ENCODE measurements at places on chromosomes 1 and 21.
A peak's percentile ranks its signal among the peaks of the same experiment; 100 is the strongest.

- DNase-seq, result no peak
Measured at GRCh38 chr21:45578811-45579381, 36.7 kb upstream of the SLC19A1 start.

- DNase-seq, result no peak
Measured at GRCh38 chr1:119674111-119674526, 26.1 kb upstream of the ZNF697 start.

DNA sequence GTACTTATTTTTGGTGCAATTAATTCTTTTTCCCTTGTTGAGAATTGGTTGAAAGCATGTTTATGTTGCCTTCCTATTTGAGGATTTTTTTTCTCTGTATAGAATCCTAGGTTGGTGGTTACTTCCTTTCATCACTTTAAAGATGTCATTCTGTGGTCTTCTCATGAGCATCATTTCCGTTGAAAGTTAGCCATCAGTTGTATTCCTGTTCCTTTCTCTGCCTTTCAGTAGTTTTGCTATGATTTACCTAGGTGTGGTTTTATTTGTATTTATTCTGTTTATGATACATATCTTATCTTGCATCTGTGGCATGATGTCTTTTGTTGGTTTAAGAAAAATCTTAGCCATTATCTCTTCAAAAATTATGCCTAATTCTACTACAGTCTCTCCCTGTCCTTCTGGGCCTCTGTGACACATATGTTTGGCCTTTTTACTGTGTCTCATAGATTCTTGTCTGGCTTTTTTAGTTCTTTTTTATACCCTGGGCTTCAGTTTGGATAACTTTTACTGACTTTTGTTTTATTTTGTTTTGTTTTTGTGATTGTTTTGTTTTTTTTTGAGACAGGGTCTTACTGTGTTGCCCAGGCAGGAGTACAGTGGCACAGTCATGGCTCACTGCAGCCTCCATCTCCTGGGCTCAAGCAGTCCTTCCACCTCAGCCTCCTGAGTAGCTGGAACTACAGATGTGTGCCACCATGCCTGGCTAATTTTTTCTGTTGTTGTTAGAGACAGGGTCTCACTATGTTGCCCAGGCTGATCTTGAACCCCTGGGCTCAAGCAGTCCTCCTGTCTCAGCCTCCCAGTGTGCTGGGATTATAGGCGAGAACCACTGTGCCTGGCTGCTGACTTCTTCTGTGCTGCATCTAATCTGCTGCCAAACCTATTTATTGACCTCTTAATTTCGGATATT lies 24.1 kb downstream of the PTGFRN start:
- DNase-seq, result no peak

DNA sequence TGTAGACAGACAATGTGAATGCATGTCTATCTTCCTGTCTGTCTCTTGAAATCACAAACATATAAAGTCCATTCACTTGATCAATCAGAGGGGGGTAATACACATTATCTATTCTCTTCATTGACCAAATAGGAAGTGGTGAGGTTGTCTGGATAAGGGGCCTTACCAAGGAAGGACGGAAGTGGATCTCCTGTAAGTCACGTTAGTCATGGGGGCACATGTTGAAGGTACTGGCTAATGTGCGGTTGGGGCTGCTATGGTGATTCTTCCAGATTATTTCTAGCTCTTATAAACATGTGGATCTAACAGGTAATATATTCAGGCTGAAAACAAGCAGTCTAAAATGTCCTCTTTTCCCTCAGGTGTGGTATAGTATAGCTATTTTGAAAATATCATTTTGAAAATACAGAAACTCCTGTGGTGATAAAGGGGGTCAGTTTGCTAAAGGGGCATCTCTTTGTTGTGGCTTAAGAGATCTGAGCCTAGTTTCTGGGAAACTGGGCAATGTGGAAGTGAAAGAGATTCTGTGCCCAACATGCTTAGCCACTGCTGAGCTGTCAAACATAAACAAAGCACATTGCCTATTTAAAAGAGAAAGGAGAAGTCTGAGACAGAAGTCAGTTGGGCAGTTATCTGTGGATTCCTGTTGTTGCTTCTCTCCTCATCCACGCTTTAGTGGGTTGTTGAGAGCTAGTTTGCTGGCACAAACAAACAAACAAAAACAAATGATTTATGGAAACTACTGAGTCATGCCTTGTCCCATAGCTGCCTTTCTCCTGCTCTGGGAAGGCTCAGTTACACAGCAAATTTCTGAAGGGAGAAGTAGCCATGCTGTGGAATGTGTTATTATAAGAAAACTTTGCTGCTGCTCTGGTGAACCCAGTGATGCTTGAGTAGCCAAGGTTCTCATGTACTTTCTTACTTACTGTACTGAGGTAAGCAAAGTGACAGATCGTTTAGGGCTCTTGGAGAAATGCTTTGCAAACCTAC lies 166.9 kb downstream of the HLX start:
- no peak for DNase-seq

GRCh38 chr1:215911406-215911968 lies 344.4 kb downstream of the KCTD3 start:
- no peak for DNase-seq

- no peak for DNase-seq
Measured at GRCh38 chr1:231485029-231485784, 43.3 kb upstream of the TSNAX start.

GRCh38 chr1:6424000-6424565 lies 493 bp upstream of the ESPN start:
- no peak for DNase-seq

DNA sequence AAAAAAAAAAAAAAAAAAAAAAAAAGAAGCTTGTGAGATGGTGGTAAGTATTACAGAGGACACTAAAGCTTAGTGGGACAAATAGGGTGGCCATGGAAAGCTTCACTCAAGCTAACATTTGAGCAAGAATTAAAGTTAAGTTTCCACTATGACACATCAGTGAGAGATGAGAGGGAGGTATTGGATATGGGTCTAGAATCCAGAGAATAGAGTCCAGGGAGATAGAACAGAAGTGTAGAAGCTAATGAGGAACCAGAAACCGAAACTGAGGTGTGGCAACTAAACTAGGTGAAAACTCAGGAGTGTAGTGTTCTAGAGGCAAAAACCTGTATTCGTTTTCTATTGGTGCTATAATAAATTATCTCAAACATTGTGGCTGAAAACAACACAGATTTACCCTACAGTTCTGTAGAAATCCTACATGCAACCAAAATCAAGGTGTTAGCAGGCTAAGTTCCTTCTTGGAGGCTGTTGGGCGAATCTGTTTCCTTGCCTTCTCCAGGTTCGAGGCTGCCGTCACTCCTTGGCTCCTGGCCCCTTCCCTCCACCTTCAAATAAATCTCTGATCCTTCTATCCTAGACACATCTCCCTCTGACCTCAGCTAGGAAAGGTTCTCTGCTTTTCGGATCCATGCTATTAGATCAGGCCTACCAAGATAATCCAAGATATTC lies 36.2 kb downstream of the PTP4A2 start:
- no peak for DNase-seq

GRCh38 chr1:161020509-161021164 lies at the start of gene F11R:
F11R (minus strand) TSS chr1:161021152; CDS start chr1:161021073, 79 bp downstream.
- peak; percentile 16 for DNase-seq

GRCh38 chr1:100538913-100539835 lies 1.2 kb downstream of the GPR88 start:
- DNase-seq, result peak; percentile 35

- DNase-seq, result no peak
Measured at GRCh38 chr1:8590721-8591351, 226.6 kb downstream of the RERE start.

DNA sequence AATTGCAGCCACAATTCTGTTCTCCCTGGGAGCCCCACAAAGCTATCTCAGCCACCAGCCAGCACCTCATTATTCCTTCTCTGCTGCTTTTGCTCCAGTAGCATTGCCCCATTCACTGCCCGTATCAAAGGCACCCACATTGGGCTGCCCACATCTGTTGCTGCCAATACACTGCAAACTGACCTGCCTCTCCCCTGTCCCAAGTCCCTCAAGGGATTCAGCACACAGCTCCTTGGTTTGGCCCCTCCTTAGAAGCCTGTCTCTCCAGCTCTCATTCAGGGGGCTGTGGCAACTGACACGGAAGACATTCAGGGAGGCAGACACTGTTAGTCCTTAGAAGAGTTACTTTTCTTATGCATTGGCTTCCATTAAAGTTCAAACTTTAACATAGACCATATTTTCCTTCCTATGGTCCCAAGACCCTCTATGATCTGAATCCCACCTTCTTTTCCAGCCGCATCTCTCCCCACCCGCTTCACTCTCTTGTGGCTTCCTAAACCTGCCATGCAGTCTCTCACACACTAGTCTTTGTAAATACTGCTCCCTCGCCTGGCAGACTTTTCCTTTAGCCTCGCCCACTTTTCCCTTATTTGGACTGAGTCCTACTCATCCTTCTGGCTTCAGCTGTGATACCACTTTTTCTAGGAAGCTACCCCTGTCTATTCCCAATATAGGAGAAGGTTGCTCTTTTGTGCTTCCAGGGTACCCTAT lies 19.3 kb upstream of the KLHDC8A start:
- DNase-seq, result peak; percentile 52

DNA sequence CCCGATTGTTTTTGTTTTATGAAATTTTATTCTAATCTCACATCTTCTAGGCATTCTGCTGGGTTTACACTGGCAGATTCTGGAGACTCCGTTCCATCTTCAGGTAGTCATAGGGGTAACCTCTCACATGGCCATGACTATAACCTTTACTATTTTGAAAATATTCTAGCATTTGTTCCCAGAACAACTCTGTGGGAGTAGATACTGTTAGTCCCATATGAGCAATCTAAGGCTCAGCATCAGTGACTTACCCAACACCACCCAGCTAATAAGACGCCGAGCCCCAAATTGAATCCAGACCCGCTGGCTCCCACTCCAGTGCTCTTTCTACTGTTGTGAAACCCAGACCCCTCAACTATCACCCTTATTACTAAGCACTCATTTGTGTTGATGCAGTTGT lies 9.8 kb downstream of the ADAMTS4 start:
- no peak for DNase-seq

DNA sequence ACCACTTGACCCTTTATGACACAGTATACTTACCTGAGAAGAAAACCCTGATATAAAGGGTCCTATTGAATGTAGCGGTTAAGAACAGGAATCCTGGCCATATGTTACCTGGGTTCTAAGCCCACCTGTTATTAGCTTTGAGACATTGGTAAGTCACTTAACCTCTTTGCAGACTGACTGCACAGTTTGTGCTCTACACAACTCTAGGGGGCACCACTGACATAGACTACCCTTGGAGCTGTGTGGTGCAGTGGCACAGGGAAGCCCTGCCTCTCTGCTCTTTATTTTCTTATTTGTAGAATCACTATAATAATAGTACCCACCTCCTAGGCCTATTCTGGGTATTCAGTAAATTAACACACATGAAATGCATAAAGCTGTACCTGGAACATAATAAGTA lies 165.6 kb downstream of the C1orf94 start:
- DNase-seq, result no peak

DNA sequence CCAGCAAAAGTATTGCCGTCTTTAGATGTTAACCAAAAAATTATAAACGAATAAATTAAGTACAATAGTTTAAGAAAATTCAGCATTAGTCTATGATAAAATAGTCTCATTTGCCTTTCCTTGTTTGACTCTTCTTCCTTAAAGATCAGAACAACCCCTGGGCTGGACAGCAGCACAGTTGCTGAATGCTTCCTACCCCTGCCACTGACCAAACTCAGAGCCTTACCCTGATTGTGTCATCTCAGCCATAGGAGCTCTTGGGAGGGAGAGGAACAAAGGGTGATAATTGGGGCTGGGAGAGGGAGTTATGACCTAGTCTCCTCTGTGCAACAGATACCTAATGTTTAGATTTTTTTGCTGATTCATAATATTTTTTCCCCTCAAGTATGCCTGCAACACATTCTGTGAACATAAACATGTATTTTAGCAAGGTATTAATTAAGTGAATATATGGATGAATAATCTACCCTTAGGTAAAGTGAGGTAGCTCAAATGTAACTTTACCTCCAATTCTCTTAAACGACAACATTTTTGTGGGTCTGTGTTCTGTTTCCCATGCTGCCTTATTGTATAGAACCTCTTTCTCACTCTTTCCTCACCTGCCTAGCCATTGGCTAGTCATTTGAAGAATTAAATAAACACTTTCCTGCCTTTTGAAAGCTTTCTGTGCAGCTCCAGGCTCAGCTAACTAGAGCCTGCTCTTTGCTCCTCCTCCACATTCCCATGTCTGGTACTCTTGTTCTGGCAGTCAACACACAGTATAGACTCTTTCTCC lies 46.1 kb downstream of the FGGY start:
- DNase-seq, result no peak

DNA sequence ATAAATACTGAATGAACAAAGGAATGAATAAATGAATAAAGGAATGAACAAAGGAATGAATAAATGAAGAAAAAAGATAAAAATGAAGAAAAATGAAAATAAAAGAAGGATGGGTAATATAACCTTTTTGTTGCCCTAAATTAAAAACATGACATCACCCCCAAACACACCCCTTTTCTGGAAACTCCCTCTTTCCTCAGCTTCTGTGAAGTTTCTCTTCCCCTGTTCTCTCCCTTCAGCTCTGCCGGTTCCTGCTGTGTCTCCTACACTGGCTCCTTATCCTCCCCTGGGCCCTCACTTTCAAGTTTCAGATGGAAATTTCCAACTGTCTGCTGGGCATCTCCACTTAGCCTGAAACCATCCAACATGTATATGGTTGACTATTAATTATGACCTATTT lies 37.9 kb downstream of the RAB3B start:
- DNase-seq, result no peak

DNA sequence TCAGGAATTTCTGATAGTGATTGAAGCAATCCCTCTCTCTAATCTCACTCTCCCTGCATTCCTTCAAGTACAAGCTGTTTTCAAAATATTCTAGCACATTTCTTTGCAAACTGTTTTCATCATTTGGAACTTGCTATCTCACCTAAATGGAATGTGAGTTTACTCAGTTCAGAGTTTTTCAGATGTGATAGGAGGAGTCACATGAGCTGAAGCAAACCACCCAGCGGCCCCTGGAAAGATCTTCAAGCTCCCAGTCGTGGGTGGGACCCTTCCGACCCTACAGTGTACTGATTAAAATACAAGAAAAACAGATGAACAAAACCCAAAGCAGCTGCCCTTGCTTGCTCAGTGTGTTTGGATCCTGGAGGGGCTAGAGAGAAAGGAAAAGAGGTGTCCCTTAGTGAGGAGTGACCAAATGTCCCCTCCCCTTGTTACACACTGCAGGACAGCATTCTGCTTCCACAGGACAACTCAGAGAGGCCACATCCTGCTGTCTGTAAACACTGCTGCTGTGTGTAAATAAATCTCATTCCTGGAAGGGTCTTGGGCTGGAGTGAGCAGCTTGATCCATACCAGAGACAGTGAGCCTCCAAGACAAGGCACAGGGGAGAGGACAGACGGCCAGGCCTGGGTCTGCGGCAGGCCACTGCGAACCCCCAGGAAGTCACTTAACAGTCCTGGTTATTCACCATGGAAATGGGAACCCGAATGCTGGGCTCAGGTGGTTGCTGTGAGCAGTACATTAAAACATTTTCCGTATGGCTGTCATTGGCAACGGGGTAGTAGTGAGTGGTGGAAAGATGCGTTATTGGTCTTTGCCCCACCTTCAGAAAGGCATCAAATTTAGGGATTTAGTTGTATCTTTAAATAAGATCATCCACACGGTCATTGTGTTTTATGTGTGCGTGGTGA lies 229.2 kb downstream of the RHOU start:
- no peak for DNase-seq

GRCh38 chr21:41526478-41527087 lies 18.6 kb upstream of the TMPRSS2 start:
- DNase-seq, result no peak
